GM23338 (cell line): ENCODE measurements at places on chromosomes 16 and 17.

DNA sequence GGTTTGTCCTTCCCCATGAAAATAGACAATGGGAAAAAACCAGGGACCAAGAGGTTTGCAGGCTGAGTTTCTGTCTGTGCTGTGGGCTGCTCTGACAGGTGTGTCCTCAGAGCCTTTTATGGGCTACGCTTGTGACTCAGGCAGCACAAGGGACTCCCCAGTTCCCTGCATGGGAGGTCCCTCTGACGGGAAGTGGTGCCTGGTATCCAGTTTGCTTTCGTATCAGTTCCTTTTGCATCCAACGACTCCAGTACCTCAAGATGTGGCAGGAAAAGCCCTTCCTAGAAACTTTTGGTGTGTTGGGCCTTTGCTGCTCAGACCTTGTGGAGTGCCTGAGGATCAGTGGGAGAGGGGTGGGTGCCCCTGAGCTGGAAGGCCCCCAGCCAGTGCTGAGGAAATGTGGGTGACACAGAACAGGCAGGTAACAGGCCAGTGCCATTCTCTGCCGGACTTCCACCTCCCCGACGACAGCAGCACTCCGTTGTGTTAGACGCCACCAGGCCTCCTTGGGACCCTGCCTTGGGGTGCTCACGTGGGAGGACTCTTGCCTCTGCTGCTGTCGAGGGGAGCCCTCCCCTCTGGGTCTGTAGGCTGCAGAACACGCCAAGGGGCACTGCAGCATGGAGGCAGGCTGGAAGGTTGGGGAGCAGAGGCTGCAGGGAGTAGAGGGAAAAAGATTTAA is 38.4 kb upstream of the IRF8 start:
- DNase-seq: no peak

DNA sequence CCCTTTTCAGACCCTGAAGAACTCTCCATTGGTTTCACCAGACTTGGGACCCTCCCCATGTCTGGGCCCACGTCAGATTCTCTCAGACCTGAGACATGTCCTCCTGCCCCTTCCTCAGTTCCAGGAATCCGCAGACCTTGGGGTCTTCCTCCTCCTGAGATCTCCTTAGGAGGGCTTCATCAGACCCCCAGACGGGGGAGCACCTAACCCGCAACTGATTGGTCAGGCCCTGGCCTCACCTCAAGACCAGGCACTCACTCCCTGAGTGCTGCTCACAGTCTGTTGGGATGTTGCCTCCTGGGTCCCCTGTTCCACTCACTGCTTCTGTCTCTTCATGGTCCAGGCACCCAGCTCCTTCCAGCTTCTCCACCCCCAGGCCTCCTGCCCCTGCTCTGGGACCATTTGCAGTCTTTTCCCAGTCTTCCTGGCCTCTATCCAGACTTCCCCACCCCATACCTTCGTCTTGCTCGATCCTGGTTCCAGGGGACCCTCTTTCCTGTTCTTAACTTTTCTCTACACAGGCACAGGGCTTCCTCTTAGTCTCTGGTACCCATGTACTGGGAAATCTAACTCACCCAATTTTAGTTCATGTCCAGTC is 1.2 kb downstream of the GID4 start:
- DNase-seq: no peak

- DNase-seq: no peak
These were observed 2.7 kb upstream of the TANC2 start for GRCh38 chr17:62963296-62963695.

DNA sequence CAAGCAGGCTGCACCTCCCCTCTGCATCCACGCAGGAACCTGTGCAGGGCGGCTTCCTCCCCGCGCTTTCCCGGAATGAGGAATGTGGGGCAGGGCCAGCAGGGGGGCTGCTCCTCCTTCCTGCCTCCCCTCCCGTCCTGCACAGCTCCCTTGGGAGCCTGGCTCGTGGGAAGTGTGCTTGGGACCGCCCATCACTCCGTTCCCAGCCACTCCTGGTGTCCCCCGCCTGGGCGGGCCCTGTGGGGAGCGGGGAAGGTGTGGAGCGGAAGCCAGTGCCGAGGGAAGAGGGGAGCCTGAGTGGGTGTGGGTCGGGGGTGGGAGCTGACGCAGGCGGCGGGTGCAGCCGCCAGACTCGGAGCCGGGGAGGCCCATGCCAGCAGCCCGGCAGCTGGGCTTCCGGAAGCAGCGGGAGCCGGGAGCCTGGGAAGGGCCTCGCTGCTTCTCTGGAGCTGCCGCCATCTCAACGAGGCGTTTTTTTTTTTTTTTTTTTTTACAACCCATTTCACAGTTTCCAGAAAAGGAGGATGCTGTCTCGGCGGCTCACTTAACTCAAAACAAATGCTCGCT is 24.1 kb downstream of the BAHCC1 start:
- DNase-seq: no peak

- DNase-seq: peak; percentile 81
These were observed 3.4 kb downstream of the SPNS1 start for GRCh38 chr16:28977703-28978662.

GRCh38 chr17:28756049-28756804 is 12.4 kb downstream of the TRAF4 start:
- DNase-seq: no peak

DNA sequence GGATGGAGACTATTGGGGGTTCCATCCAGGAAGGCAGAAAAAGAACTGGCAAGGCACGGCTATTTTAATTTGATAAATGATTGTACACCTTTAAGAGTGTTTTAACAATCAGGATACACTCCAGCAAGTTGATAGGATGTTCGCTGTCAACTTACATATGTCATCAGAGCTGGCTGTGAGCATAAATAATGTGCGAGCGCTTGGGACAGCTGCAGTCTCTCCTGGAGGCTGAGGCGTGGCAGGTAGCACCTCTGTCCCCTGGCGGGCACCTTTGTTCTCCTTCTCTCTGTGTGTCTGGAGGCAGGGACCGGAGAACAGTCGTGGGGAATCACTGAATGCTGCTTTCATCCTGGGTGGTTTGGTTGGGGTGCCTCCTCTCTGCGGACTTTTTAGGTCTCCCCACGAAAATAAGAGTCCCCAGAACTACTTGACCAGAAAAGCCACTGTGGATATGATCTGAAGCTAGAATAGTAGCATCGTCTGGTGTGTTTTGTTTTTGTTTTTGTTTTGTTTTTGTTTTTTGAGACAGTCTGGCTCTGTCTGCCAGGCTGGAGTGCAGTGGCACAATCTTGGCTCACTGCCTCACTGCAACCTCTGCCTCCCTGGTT is 9.4 kb downstream of the BAHCC1 start:
- no peak for DNase-seq

DNA sequence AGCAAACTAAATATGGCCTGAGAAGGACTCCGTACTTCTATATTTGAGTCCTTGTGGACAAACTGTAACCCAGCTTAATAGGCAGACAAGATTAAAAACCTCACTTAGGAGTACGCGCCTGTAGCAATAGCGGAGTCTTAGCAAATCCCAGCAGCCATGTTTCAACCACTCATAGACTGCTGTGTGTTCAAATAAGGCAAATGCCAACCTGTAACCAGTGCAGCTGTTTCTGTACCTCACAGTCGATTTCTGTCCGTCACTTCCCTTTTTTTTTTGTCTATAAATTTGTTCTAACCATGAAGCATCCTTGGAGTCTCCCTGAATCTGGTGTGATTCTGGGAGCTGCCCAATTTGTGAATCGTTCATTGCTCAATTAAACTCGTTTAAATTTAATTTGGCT is 30.2 kb downstream of the TANC2 start:
- DNase-seq: no peak

GRCh38 chr17:37607637-37608331 is 1.4 kb downstream of the SYNRG start:
- DNase-seq: no peak

- DNase-seq: no peak
These were observed 10.4 kb downstream of the MPRIP start for GRCh38 chr17:17052462-17053221.

- no peak for DNase-seq
These were observed 421.7 kb upstream of the C16orf82 start for GRCh38 chr16:26644912-26645543.

- no peak for DNase-seq
These were observed 12.0 kb downstream of the C17orf113 start for GRCh38 chr17:42038221-42038973.

DNA sequence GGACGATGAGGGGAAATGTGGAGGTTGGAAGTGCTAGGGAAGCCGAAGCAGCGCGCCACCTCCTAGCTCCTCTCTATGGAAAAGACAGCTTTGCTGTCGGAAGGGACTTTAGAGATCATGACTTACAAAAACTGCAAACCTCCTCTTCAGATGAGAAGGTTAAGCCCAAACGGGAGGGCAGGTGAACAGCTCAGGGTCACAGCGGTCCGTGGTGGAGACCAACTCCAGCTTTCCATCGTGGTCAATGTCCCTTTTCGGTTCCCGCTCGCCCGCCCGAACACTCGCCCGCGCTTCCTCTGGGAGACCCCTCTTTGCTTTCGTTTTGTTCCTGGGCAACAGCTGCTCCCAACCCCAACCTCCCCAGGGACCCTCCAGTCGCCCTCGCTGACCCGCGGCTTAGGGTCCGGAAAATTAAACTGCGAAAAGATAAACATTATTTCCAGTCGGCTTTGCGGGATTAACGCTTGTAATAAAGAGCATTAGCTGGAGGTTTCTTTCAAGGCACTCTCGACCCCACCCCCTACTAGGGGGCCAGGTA is 7.7 kb downstream of the IRX6 start:
- no peak for DNase-seq

GRCh38 chr16:2007081-2007836 is 2.4 kb downstream of the ZNF598 start:
- DNase-seq: no peak

- DNase-seq: peak; percentile 91
These were observed 58.8 kb downstream of the SMG6 start for GRCh38 chr17:2244545-2245525.

DNA sequence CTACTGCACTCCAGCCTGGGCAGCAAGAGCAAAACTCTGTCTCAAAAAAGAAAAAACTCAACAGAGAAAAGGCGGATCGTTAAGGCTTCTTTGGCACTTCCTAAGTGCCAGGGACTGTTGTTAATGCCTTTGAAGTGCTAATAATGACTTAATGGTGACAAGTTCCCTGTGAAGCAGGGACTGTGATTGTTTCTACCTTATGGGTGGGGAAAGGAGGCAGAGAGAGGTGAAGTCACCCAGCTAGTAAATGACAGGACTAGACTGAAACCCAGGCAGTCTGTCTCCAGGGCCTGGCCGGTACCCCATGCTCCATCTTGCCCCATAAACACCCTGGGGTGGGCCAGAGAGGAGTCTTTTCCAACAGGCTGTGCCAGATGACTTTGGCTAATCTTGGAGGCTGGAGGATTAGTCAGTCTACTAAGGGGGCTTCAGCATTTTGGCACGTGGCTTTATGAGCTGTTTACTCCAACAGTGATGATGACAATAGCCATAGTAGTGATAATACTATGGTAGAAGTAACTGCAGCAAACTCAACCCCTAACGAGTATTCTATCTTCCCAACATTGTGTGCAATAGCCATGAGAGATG is 26.9 kb downstream of the ABCC1 start:
- no peak for DNase-seq

DNA sequence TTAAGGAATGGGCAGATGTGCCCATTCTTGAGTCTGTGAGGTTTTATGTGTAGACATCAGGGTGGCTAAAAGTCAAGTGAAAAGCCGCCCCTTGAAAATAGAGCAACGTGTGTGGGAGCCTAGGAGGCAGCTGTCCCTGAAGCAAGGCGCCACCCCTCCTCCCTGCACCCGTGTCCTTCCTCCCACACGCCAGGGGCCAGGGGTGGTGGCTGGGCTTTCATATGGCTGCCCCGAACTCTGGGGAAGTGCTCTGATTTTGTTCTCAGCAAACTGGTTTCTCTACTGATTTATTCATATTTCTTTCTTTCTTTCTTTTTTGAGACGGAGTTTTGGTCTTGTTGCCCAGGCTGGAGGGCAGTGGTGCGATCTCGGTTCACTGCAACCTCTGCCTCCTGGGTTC is 4.7 kb downstream of the ZNF750 start:
- DNase-seq: no peak

DNA sequence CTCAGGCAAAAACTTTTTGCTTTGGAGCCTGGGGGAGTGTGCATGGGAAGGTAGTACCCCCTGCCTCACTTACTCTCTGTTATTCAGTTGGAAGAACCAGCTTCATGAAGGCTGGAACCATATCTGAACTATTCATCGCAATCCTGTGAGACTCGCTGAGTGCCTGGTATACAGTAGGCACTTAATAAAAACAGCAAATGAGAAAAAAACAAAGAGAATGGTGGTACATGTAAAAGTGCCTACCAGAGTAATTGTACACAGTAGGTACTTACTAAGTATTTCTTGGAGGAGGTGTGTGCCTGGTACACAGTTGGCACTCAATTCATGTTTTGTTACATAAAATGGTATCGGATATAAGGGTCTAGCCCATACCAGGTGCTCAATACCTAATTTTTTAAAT is 75.2 kb downstream of the MYH11 start:
- DNase-seq: no peak

GRCh38 chr17:43599835-43600234 is 53.7 kb upstream of the ETV4 start:
- DNase-seq: no peak
